D721Med (cell line): ENCODE measurements at places on chromosomes 4 and X.

DNA sequence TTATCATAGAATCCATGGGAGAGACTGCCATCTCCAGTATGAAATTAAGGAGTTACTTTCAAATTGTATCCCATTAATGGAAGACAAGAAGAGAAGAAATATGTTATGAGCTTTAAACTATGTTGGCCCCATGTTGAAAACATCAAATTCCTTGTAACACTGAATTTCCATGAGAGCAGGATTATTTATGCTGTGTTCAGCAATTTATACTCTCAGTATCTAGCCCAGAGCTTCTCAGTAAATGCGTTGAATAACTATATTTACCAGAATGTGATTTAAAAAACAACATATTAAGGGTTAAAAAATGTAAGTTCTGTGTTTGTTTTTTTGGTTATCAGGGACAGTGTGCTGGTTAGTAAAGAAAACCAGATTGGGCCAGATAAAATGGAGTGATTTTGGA is 74.2 kb downstream of the ADGRL3 start:
- no peak for DNase-seq

DNA sequence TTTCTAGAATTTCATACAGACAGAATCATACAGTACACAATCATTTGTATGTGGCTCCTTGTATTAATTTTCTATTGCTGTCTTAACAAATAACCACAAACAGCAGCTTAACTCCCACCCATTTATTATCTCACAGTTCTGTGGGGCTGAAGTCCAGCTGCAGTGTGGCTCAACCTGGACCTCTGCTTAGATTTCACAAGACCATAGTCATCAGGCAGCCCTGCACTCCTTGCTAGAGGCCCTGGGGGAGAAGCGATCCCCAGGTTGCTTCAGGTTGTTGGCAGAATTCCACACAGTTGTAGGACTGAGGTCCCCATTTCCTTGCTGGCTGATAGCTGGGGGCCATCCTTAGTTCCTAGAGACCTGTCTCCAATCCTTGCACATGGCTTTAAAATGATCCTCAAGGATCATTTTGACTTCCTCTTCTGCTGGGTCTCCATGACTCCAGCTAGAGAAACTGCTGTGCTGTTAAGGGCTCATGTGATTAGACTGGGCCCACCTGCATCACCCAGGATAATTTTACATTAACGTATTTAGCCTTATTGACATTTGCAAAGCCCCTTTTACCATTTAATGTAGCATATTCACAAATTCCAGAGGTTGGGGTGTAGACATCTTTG is 60.9 kb upstream of the SMAD1 start:
- DNase-seq, result no peak

GRCh38 chrX:135006187-135006586 is 15.4 kb downstream of the SMIM10 start:
- DNase-seq, result no peak

GRCh38 chr4:84498203-84498934 is 723 bp downstream of the NKX6-1 start:
- DNase-seq, result no peak

DNA sequence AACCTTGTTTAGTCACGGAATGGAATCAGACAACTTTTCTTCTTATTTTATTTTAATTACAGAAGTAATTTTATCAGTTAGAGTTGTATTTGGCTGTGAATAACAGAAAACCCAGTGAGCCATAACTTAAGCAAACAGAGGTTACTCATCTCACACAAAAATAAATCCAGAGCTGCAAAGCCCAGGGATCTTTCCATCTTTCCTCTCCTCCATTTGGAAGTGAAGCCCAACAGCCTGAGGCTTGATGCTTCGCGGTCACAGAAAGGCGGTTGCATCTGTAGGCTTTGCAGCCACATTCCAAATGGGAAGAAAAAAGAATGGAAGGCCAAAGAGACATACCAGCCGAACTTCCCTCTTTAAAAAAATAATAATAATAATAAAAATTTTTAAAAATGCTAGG is 22.6 kb downstream of the CHRNA9 start:
- DNase-seq, result no peak

DNA sequence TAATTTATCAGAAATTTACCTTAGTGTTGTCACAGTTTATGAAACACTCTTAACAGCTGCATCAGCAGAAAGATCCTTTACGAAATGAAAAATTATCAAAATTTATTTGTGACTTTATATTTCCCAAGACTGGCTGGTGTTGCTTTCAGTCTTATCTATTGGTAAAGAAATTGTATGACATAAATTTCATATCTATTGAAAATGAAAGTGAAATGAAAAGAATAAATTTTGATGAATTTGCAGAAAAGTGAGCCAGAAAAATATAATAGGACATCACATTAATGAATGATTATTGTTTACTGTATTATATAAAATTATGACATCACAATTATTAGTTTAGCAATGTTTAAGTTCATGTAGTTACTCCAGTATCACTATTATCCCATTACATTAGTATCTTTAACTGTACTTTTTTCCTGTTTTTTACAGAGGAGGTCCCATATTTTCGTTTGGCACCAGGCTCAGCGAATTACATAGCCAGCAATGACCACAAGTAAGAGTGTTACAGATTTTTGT is 13.2 kb upstream of the TMEM165 start:
- DNase-seq, result no peak
